GM19239 (cell line): ENCODE measurements at places on chromosomes 13 and 19.

- no peak for DNase-seq
Observed at GRCh38 chr19:41226053-41226873, 7.2 kb downstream of the AXL start.

GRCh38 chr19:19113040-19113626 is 25.1 kb downstream of the TMEM161A start:
- DNase-seq: no peak

GRCh38 chr19:42197375-42197817 is 20.1 kb downstream of the DEDD2 start:
- DNase-seq: no peak

GRCh38 chr19:39916236-39916635 is 18.2 kb downstream of the FCGBP start:
- DNase-seq: no peak

DNA sequence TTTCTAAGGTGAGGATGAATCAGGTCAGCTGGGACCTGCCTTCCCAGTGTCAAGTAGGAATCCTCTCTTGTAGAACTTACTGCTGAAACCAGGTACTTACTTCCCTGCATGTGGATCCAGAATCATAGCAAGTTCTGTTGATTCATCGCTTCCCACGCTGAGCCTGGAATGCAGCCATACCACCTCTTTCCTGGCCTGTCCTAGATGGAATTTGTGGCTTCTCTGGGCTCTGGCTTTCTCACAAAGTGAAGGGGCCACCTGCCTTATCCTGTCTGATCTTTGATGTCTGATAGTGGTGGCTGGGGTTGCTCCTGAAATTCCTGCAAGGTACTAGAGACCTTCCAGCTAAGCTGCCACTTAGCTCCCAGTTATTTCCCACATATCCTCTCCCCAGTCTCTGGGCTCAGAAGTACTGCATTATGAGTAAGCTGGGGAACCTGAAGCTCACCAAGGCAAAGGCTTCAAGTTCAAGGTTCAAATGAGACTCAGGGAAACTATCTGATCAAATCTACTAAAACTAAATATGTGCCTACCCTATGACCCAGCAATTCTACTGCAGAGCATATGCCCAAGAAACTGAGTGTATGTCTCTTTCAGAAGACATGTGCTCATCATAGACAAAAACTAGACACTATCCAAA is 103.5 kb downstream of the SUCLA2 start:
- no peak for DNase-seq
